ENCODE measurements at places on chromosomes 7 and 10.

- no peak for DNase-seq
Measured at GRCh38 chr7:7868572-7868899, 100.1 kb upstream of the GLCCI1 start.

DNA sequence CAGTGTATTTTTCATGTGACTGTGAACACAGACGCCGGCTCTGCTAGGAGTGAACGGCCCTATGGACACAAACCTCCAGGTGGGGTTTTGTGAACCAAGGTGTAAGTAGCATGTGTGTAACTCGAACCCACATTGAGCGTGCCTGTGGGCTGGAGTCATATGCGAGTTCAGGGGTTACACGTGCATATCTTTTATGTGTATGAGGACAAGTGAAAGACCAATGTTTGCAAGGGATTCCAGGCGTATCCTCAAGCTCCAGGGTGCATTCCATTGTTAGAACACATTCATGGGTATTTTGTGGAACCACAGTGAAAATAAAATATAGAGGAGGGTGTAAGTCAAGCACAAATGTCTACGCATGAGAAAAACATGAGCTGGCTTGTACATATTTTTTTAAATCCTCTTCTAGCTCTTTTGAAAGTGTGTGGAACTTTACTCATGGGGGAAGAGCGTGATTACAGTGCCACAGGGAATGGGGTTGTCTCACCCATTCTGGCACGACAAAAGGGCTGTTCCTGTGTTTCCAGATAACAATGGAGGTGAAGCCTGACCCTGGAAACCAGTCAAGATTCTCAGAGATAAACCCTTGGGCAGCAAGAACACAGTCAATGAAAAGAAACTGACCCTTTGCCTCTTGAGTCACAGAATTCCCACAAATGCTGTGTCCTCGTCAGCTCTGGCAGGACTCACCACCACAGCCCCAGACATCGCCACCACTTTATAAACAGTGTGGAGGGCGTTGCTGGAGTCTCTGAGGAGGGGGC, 37.0 kb upstream of the GOT1 start:
- DNase-seq, result no peak

DNA sequence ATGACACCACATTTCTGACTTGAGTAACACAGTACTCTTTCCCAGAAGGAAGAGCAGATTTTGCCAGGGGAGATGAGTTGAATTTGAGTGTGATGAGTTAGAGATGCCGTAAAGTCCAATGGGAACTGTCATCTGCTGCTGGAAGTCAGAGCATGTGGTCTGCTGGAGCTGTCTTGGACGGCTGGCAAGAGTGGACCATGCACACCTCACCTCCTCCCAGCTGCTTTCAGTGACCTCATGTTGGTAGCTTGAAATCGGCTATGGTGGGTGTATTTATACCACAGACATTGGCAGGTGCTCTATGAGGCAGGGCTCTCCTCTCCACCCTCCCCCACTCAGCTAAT, 82.3 kb downstream of the COL13A1 start:
- DNase-seq, result no peak

DNA sequence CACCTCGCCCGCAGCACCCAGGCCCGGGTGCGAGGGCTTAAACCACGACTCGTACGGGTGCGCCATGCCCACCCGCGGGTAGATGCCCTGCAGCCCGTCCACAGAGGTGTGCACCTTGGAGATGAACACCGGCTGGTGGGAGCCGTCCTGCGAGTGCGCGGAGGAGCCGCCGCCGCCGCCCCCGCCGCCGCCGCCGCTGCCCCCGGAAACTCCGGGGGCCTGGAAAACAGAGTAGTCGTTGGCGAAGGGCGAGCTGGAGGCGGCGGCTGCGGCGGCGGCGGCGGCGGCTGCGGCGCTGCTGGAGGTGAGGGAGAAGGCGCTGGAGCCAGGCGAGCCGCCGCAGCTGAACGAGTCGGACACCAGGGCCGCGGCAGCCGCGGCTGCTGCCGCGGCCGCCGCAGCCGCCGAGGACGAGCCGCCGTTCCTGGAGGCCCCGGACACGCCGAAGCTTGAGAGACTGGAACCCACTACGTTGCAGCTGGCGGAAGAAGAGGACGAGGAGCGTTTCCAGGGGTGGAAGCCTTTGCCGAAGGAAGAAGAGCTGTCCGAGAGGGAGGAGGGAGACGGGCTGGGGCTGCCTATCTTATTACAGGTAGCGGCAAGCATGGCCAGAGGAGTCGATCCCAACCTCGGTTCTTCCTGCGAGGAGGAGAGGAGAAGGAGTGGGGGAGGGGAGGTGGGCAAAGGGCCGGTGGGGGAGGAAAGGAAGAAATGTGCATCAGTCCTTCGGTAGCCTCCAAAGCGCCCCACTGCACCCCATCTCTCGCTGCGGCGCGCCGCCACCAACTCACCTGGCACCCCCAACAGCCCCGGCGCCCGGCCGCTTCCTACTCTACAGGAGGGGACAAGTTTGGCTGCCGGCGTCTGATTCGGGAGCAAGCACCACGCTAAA, 1.3 kb downstream of the SP8 start:
- DNase-seq, result no peak

DNA sequence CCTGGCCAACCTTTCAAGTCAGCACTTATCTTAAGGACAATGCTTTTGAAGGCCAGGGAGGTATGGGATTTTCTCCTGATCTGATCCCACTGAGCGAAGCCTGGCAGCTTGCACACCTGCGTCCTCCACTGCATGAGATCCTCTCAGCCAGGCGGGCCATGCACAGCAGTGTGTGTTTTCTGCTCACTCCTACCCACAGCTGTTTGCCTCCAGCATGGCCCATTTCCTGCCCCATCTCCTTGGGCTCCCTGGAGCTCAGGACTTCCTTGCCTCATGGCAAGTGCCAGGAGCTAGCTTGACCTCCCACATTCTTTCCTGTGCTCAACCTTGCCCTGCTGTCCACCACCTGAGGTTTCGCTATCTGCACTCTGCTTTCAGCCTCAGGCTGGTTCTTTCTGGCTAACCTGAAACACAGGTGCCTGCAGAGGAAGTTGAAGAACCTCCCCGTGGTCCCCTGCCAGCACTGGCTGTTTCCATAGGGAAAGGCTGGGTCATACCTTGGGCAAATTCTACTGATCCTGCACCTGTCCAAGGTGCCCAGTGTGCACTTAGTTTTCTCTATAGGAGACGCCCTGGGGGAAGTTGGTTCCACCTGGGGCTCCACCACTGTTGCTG, 43.9 kb upstream of the EEPD1 start:
- DNase-seq, result no peak

DNA sequence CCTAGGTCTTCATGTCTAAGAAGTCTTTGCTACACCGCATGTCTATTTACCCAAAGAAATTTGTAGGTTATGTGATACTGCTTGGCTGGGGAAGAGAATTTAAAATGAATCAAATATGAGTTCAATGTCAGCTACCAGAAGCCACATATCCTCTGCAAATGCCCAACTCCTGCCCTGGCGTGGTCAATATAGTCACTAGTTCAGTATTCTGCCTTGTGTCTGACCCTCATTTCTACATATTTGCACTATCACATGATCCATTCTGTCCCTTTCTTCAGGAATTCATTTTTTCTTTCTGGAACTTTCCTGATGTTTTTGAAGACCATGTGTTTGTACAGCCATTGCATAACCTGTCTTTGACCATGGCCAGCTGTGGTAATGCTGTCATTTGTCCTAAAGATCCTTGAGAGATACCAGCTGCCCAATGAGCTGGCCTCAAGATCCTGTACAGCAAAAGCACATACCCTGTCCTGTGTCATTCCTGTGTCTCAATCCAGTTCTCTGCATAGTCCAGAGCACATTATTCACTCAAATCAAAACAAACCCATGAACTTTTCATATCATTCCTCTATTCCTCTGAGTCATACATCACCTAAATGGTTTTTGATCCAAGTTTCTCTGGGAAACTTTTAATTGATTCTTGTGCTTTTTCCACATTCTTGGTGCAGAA, 524.5 kb downstream of the PARD3 start:
- peak; percentile 79 for DNase-seq

DNA sequence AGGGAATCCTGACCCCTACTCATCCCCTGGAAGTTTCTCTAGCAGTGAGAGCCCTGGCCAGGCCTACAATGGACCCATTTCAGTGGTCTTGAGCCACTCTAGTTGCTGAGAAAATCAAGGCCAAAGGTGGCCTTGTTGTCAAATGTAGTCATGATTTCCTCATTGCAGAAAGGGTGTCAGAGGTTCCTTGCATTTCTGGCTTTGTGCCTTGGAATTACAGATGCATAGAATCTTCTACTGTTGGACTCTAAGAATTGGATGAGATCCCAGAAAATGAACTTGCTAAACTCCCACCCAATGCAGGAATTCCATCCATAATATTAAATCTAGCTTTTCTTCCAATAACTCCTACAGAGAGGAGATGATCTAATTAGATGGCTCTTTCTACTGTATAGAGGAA, 12.2 kb downstream of the CPA2 start:
- peak; percentile 98 for DNase-seq

- no peak for DNase-seq
Measured at GRCh38 chr10:44056206-44056605, 328.7 kb downstream of the CXCL12 start.

GRCh38 chr7:104371980-104372357, 43.6 kb downstream of the LHFPL3 start:
- no peak for DNase-seq

DNA sequence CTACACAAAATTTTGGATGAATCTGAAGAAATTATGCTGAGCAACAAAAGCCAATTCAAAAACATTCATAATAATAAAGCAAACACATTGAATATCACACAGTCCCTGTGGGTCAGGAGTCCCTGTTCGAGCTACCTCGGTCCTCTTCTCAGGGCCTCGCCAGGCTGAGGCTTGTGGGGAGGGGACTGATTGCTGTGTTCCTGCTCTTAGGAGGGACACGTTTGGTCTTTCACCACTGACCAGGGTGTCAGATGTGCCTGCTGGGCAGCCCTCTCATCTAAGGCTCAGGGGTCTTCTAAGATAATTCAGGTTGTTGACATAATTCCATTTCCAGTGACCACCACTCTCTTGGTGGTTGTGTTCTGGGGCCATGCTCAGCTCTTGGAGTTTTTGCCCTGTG, 233.8 kb upstream of the PPP2R2D start:
- DNase-seq, result no peak

GRCh38 chr7:91285696-91286355, 21.6 kb downstream of the FZD1 start:
- DNase-seq, result peak; percentile 67

DNA sequence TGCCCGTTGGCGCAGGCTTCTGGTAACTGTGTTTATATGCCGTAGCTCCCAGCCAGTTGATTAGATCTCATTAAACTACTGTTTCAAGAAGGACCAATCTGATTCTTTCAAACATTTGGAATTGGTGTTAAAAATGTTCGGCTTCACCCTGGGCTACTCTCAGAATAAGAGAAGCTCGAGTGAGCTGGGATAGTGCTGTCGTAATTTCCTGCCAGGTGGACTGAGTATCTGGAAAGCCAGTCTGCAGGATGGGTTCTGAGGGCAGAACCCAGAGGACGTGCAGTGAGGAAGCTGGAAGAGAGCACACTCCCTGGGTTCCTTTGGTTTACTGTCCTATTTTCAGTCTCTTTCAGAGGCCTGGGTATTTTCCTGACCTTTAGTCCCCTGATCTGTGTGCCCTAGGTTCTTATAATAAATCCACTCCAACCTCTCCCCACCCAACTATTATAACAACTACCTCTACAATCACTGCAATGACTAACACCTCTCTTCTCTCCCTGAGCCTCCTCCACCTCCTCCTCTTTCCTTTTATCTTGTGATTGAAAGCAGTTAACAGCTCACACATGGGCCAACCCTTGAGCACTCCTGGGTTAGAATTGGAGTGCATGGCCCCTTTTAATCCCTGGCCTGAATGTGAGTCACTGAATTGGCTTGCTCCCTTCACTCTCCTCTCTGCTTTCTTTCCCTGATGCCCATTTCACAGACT, 63.0 kb downstream of the AOAH start:
- DNase-seq, result peak; percentile 52

- no peak for DNase-seq
Measured at GRCh38 chr10:131898713-131899112, 2.1 kb upstream of the PPP2R2D start.

DNA sequence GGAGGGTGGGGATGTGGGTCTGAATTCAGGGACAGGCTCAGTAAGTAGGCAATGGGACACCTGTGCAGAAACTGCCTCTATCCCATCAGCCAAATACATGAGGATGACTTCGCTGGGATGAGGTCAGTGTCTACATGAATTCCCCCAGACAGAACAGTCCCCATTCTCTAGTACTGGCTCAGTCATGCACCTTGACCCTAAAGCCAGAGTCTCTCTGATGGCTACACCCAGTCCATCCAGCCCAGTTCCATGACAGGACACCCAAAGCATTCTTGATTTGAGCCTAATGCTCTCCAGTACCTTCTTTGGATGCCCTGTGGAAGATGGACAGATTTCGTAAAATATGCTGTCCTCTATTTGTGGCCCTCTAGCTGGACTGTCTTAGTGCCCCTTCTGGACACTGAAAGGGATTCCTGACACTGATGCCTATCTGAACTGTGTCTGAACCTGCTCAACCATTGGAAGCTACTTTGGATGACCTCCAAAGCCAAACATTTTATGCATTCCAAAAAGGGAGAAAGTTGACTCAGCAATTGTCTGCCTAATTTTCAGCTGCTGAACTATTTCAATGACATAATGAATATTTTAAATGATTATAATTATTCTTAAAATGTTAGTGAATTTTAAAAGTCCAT, 14.6 kb downstream of the SFRP4 start:
- DNase-seq, result peak; percentile 80

- no peak for DNase-seq
Measured at GRCh38 chr10:18313626-18314025, 173.4 kb downstream of the CACNB2 start.

- DNase-seq, result no peak
Measured at GRCh38 chr10:124727361-124727960, 16.7 kb downstream of the FAM53B start.

DNA sequence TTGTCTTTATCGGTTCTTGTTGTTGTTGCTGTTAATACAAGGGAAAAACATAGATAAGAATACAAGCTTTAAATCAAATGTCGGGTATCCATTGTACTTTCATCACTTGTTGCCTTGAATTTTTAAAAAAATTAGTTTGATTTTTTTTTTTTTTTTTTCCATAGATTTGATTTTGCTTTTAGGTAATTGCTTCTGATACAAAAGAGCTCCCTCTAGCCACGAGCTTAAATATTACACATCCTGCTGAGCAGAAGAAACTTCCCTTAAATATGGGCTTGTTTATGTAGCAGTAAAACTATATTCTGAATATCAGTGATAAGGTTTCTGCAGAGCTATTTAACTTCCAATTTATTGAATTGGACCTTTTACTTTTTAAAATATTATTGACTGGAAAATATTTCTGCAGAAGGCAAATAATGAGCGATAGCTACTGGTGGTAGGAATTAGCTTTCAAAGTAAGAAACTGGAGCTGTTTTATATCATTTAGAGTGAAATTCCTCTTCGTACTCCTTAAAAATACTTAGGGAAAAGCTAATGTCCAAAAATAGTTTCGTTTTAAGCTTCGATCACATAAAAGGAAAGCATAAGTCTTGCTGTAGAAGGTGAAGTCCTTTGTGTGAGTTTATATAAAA, 216.9 kb downstream of the POLR1F start:
- peak; percentile 43 for DNase-seq

GRCh38 chr7:22248111-22248809, 108.7 kb downstream of the RAPGEF5 start:
- no peak for DNase-seq

Measured in fibroblast of upper back skin (primary cell).